ENCODE measurements at places on chromosomes 1 and 21.
A peak's percentile ranks its signal among the peaks of the same experiment; 100 is the strongest.

GRCh38 chr1:115454837-115455511 is 116.9 kb upstream of the NGF start:
- DNase-seq, result no peak

DNA sequence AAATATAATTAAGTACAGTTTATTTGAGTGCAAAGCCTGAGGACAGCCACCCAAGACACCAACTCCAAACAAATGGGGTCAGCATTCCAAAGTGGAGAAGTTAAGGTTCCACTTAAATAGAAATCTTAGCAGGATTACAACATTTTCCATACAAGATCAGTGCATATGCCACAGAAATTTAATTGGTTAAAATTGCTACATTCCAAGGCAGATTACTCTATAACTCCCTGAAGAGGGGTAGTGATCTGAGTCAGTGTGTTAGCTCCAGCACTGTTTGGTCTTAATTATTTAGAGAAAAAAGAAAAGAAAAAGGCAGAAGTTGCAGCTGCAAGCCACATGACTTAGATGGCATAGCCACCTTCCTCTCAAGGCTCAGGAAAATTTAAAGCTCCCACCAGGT is 297.5 kb downstream of the HHIPL2 start:
- DNase-seq, result no peak

GRCh38 chr1:198497326-198498102 is 43.0 kb downstream of the ATP6V1G3 start:
- peak; percentile 76 for DNase-seq

DNA sequence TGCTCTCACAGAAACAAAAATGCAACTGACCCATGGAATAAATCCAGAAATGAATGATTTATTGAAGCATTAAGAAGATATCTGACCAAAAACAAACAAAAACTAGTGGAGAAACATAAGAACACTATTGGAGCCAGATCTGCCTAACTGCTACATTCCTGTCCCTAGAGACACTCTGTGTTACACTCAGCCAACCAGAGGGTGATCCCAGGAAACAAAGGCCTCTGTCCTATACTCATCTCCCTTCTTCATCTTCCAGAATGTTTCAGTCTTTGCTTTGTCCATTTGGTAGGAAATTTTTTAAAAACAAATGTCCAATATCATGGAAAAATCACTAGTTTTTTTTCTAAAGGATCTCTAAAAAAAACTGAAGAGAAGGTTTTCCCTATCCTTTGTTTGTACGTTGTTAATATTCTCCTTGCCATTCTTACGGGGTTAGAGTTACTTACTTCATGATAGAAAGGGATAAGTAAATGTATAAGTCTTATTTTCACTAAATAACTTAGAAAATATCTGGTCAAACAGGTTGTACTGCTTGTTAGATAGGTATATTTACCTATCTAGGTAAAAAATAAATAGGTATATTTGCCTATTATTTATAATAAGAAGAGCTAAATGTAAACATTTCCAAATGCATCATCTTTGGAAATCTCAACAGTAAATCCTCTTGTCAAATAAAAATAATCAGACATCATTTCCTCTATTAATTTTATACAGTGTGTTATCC is 59.1 kb downstream of the NME7 start:
- DNase-seq, result no peak

- DNase-seq, result peak; percentile 33
These were observed 730 bp downstream of the ZCCHC17 start for GRCh38 chr1:31297277-31298247.

DNA sequence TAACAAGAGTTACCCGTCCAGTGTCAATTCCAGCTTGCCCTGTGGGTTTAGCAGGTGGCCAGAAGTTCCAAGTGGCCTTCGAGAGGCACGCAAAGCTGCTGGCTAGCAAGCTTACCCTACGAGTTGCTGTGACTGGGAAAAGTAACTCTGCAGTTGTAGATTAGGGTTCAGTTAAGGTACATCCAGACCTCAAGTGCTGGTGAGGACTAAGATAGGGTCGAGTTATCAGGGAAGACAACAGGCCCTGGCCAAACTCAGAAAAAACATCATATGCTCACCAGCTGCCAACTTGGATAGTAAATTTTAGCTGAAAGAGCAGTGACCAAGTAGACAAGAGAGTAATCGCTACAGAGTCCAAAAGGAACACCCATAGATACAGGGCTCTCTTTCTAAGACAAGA is 27.7 kb upstream of the LRRC7 start:
- no peak for DNase-seq

DNA sequence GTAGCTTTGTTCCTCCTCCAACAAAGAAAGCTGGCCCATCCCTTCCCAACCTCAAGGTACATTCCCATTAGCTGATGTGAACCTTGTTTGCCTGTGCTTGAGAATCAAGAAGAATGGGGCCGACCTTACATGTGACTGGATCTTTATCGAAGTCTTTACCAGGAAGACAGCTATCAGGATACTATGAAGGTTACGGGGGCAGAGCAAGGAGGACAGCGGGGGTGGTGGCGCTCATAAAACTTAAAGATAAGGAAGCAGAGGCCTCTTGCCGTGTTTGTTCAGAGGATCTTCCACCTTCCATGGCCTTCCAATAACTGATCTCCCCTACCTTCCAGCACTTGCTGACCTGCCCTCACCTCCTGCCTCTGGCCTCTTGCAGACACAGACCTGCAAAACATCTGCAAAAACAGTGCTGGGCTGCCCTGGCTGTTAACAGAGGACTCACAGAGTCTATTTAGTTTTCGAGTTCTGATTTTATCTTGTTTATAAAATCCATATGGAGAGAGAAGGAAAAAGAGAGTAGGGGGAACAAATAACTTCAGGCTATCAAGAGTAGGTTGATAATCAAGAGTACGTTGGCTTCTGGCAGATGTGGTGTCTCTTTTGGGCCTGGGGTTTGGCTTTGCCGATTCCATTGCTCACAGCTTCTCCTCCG is 198.0 kb downstream of the HUNK start:
- no peak for DNase-seq

- DNase-seq, result peak; percentile 77
These were observed 15.2 kb downstream of the SLC27A3 start for GRCh38 chr1:153790313-153790965.
